Occipital lobe (tissue), 3 donors: ENCODE measurements at places on chromosomes 11 and 22. TPM values are rescaled to one million over a fixed set of nuclear protein-coding genes. Genes with fewer than 3 reads are reported as not detected.

Gene USP35
- 10.8 TPM for total RNA-seq

Gene ZDHHC13
- total RNA-seq = 49.8 TPM

Gene OR56A1
- under 0.01 TPM for total RNA-seq

Gene SMC1B
- total RNA-seq = under 0.01 TPM

Gene NXPE4
- total RNA-seq = not detected

Gene PHLDA2
- not detected for total RNA-seq

Gene INS
- total RNA-seq = not detected

Gene TECTA
- total RNA-seq = 1.7 TPM

Gene APOA1
- total RNA-seq = 0.78 TPM

Gene IGLL1
- total RNA-seq = not detected

Gene P2RY6
- not detected for total RNA-seq

Gene TEX54
- total RNA-seq = not detected

Gene IGSF22
- 0.16 TPM for total RNA-seq

Gene SSTR3
- not detected for total RNA-seq

Gene MUC6
- not detected for total RNA-seq

Gene GALNT18
- total RNA-seq = 22.8 TPM

Gene CAVIN3
- total RNA-seq = 2.5 TPM

Gene KRTAP5-8
- 0.31 TPM for total RNA-seq

Gene PNPLA5
- total RNA-seq = not detected

Gene SPTBN2
- 105 TPM for total RNA-seq

Gene TBC1D22A
- 4.5 TPM for total RNA-seq

Gene NXPE2
- total RNA-seq = 0.78 TPM

Gene TRPM5
- not detected for total RNA-seq

Gene MS4A14
- total RNA-seq = not detected

Gene ENTHD1
- total RNA-seq = 0.16 TPM

Gene MS4A6A
- total RNA-seq = 3.7 TPM

Gene DDTL
- total RNA-seq = 3.1 TPM

Gene FGF3
- not detected for total RNA-seq

Gene SCN2B
- 5.8 TPM for total RNA-seq

Gene TCN1
- 1.2 TPM for total RNA-seq

Gene CD3D
- not detected for total RNA-seq

Gene KRTAP5-11
- total RNA-seq = not detected

Gene MMP27
- not detected for total RNA-seq

Gene PNPLA3
- total RNA-seq = 12.8 TPM
